EL (cell line): ENCODE measurements at places on chromosomes 7 and 10.

DNA sequence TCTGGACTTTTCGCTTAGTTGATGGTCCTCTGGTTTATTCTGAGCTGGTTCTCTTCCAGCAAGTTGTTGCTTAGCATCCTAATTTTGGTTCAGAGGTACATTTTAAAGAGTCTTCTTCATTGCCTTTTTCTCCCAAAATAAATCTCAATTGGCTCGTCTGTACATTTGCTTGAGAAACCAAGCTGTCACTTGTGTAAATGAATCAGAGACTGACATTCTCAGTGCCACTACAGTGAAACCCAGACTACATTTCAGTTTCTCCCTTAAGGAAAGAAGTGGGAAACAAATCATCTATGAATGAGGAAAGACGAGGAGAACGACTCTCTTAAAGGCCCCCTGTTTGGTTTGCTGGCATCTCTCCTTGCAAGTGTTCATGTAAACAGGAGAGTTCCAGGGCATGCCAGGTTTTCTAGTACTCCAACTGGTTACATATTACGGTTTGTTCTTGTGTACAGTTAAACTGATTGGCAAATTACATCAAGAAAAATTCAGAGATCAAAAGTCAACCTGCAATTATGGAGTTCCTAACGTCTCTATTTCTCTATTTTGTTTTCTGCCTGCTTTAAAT lies 654.6 kb downstream of the SH2D4B start:
- DNase-seq = no peak

DNA sequence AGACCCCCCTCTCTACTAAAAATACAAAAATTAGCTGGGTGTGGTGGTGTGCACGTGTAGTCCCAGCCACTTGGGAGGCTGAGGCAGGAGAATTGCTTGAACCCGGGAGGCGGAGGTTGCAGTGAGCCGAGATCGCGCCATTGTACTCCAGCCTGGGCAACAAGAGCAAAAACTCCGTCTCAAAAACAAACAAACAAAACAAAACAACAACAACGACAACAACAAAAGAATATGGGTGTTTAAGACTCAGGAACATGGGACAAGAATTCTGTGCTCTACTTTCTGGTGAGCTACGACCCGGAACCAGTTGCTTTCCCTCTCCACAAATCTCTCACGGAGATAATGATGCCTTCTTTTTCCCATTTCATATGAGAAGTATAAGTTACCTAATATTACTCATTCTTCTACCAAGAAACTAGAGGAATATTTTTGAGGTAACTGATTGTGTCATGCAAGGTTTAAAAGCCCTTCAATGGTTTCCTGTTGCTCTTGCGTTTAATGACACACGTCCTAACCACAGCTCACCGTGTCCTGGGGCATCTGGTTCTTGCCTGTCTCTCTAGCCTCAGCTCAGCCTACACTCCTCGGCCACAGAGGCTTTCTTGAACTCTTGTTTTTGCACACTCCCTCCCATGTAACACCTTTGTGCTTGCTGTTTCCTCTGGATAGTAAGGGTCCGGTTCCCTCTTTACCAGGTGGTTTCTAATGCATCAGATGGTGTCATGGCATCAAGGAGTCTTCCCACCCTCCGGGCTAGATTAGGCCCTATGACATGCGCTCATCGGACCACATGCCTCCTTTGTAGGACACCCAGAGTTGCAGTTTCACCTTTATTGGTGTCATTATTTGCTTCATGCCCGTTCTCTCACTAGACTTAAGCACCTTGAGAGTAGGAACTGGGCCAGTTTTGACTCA lies 67.5 kb downstream of the PFKFB3 start:
- peak; percentile 9 for DNase-seq

DNA sequence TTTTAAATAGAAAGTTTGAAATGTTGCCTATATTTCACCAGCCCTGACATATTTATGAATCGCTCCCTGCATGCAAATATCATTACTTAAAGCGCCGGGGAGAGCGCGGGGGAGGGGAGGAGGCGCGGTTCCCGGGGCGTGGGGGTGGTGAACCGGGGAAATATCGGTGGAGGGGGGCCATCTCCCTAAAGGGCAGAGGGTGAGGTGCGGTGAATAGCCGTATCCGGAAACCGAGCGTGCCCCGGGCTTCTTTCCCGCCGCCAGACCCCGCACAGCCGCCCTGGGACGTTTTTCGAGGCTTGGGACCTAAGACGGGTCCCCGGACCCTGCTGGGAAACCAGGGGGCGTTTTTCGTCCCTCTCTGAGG lies 6.9 kb upstream of the ZNF503 start:
- DNase-seq = no peak

GRCh38 chr10:5737352-5737751 lies 52.7 kb downstream of the TASOR2 start:
- no peak for DNase-seq

- DNase-seq = no peak
These were observed 171.5 kb upstream of the TCF7L2 start for GRCh38 chr10:112778579-112778978.

- no peak for DNase-seq
These were observed 17.3 kb downstream of the OPALIN start for GRCh38 chr10:96341219-96342182.

DNA sequence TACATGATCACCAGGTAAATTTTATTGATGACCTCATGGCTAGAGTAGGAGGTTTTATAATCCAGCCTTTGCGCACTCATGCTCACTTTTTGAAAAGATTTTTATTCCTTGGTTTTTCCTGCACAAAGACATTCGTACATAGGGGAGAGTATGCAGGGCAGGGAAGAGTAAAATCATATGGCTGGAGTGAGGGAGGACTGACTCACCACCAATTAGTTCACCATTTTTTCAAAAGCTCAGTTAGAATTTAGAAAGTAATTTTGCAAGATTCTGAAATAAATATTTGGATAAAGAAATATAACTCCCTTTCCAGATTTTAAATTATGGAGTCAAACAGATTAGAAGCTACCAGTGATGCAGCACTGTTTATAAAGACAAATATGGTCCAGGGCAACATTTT lies 111.9 kb downstream of the SEMA3D start:
- DNase-seq = no peak

DNA sequence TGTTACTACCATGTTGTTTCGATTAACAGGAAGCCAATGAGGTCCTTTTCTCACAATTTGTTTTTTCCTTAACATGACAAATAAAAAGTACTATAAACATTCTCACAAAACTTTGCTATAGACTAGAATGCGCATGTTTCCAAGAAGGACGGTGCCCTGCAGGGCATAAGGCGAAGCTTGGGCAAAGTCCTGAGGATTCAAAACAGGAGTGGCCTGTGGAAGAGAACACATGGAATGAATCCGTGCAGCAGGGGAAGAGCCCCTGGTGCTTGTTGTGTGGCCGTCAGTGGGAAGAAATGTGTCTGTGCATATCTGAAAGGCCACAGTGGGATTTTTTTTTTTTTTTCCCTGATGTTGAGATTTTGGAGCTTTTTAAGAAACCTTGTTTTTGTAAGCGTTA lies 67.6 kb downstream of the ITGA8 start:
- no peak for DNase-seq

- DNase-seq = peak; percentile 55
These were observed 45.4 kb upstream of the NPSR1 start for GRCh38 chr7:34612661-34613060.
